ENCODE measurements at places on chromosomes 3 and 15. TPM values are rescaled to one million over a fixed set of nuclear protein-coding genes. Genes with fewer than 3 reads are reported as not detected.

PLA1A gene
- total RNA-seq = 4.4 TPM

NRG4 gene
- 9.8 TPM for total RNA-seq

ARHGEF26 gene
- total RNA-seq = 0.41 TPM

KIF7 gene
- 0.58 TPM for total RNA-seq

PIF1 gene
- 0.26 TPM for total RNA-seq

- DNase-seq = no peak
Observed at GRCh38 chr15:40392986-40393948, 10.7 kb downstream of the KNSTRN start.

- DNase-seq = no peak
Observed at GRCh38 chr3:52436500-52437149, 8.3 kb downstream of the SEMA3G start.

DNA sequence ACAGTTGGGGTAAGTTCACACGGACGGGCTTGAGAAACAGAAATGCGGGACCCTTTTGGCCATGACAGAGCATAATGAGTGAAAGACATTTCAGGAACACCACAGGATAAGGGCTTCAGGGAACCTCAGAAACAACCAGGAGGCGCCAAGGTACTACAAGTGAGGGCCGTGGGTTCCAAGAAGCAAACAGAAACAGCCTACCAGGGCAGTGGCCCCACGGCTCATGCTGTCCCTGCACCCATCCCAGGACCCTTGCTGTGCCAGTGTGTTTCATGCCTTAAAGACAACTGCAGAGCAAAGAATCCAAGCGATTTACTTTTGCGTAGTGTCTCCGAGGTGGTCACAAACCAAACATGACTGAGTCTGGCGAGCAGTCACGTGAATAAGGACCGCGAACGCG lies 54.0 kb downstream of the RUBCN start:
- no peak for DNase-seq

DNA sequence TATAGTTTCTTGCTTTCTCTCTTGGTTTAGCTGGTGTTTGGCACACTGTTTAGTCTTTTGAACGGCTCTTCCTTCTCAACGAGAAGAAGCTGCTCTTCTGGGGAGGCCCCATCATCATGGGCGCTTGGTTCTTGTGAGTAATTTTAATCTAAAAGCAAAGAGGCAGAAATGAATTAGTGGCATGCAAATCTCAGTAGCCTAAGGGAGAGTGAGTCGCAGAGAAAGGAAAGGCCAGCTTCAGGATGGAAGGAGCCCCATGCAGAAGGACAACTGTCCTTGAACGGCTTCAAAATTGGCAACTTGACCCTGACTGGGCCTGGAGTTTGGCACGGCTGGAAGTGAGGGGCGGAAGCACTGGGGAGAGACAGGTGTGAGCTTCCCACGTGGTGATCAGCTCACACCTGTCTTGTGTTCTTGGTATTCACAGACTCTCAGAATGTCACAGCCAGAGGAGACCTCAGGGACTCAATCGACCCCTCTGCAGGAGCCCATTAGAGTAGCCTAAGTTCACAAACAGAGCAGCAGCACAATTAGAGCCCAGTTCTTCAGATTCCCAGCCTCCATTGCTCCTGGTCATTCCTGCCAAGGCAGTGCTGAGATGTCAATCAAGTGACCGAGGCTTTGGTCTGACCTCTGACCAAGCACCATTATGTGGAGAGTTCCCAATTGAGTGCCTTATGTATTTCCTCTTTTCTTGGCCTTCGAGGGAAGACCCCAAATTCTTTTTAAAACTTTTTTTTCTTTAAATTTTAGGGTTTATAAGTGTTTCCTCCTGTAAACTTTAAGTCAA lies 41.3 kb upstream of the ETV5 start:
- no peak for DNase-seq

DNA sequence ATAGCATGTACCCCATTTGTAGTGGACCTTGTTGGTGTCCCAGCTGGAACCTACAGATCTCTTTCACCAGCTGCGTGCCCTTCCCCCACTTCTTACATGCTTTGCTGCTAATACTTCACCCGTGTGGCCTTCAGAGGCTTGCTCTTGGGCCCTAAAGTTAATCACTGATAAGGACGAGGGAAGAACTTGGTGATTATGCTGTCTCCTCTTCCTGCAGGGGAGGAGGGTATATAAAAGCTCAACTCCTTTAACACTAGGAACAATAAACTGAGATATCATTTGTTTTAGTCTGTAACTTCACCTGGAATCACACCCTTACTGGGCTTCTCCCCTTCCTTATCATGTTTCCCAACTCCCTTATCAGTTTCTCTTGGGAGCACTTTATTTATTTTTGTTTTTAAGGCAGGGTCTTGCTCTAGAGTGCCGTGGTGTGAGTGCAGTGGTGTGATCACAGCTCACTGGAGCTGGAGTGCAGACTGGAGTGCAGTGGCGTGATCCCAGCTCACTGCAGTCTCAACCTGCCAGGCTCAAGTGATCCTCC lies 43.2 kb upstream of the PIK3R4 start:
- DNase-seq = no peak

- DNase-seq = no peak
Observed at GRCh38 chr3:24507776-24508422, 13.2 kb upstream of the THRB start.

DNA sequence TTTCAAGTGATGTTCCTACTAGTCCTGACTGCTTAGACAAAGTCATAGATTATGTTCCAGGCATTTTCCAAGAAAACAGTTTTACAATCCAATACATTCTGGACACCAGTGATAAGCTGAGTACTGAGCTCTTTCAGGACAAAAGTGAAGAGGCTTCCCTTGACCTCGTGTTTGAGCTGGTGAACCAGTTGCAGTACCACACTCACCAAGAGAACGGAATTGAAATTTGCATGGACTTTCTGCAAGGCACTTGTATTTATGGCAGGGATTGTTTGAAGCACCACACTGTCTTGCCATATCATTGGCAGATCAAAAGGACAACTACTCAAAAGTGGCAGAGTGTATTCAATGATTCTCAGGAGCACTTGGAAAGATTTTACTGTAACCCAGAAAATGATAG lies 3.8 kb downstream of the TIPARP start:
- no peak for DNase-seq

DNA sequence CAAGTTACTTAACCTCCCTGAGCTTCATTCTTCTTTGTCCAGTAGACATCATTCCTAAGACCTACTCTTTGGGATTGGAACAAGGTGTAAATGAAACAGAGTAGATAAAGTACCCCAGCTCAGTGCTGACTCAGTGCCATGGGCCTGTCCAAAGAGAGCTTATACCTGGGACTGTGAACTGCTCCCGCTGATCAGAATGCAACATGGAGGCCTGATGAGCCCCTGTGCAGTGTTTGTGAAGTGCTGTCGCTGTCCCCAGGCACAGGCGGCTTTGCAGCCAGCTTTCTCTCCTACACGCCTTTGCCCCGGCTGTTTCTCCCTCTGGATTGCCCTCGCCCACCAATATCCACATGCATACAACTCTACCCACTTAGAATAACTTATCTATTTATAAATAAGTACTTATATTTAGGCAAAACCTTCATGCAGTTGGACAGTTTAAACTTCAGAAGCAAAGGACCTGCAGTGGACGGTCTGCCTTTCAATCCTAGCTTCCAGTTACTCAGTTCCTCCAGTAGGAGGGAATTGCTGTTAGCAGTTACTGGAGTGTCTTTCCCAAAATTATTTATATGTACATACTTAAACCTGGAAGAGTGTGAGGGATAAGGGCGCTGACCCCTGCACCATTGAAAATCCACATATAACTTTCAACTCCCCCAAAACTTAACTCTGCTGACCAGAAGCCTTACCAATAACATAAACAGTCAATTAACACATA lies 80.0 kb downstream of the CORO2B start:
- DNase-seq = no peak

DNA sequence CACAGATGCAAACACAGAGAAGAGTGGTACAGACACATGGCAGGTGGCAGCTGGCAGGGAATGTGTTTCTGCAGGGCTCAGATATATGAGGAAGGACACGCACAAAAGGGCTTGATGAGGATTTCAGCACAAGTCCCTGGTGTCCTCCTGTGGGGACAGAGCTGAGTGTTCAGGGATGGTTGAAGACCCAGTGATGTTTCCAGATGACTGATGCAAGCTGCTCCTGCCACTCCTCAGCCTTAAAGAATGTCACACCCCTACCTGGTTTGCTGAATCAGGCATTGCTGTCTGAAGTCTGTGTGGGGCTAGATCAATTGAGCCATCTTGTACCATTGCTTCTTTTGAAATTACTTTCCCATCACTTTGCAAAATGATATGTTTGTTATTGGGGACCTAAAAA lies 40.2 kb downstream of the TNFAIP8L3 start:
- no peak for DNase-seq

GRCh38 chr3:157755233-157755632 lies 252.0 kb upstream of the VEPH1 start:
- no peak for DNase-seq

GRCh38 chr3:65483480-65483879 lies 555.2 kb downstream of the MAGI1 start:
- peak; percentile 53 for DNase-seq

DNA sequence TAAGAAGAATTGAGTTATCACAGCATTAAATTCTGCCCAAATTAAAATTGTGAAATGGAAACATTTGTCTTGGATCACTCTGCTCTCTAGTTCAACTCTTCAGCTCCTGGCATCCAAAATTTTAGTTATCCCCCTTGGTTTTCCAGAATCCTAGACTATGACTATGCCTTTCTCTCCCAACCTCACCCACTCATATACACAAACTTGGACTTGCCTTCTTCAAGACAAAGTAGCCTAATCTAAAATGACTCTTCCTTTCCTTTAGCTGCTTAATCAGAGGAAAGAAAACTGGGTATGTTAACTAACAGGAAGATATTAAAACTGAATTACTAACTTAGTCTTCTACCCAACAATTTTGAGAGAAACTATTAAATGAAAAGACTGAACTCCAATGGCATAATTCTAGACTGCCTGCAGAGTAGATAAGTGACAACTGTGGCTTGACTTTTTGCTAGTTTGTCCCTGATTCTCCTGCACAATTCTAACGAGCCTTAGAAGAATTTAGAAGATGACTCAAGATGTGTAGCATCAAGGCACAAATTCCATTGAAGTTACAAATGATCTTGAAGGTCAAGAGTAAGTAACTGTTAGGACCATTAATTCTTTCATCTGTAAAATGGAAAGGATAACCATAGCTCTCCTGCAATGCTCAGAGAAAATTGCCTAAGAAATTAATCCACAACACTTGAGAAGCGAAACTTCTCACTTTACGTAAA lies 5.2 kb upstream of the GOLIM4 start:
- DNase-seq = no peak
